ENCODE measurements at places on chromosomes 16 and 17.

- no peak for DNase-seq
These were observed 2.0 kb downstream of the MAF start for GRCh38 chr16:79598348-79599181.

GRCh38 chr17:15220785-15221184 is 44.3 kb downstream of the PMP22 start:
- no peak for DNase-seq

DNA sequence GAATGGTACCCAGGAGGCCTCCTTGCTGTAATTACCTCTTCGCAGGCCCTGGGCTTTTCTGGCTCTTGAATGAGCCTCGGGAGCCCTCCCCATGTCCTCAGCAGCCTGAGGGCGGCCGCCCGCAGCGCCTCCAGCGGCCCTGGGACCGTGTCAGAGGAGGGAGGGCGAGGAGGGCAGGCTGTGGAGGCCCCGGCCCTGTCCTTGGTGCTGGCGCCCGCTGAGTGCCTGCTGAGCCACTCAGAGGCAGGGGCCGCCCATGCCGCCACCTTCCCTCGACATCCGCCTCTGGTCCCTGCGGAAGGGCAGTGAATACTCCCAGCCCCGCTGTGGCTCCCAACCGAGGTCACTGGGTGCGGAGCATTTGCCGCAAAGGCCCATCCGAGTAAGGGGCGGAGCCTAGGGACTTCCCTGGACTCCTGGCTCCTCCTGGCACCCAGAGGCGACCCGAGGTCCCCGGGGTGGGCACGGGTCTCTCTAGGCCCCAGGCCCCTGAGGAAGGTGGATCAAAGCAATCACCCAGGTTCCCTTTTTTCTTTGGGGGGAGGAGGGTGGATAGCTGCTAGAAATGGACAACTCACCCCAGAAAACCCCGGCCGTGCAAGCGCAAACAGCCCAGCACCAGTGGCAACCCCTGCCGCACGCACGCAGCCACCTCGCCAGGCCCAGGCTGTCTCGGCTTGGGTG is 2.8 kb downstream of the RBFOX3 start:
- peak; percentile 45 for DNase-seq

DNA sequence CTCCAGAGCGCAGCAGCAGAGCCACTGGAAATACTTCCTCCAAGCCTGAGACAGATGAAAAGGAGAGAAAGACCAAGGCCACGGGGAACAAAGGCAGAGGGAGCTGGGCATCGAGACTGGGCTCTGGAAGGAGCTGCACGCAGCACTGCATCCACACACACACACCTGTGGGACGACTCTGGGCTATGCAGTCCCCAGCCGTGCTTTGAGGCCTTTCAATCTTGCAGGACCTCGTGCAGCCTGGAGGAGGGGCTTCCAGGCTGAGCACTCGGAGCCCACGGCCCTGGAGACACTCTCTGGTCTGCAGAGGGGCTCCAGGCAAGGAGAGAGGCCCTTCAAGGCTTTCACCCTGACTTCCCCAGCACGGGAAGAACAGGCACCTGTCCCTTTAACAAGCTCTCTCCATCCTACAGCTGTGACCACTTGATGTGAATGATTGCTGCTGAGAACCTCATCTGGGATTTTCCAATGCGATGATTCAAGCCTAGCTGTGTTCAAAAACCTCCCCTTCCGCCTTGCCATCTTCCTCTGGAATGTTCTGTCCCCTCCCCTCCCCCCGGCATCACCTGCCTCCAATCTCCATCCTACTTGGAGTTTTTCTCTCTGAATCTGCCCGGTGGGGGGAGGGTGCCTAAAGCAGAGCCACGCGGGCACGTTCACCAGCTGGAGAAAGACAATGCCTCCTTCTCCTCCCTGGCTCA is 37.5 kb downstream of the RBFOX3 start:
- DNase-seq = peak; percentile 16
